ENCODE measurements at places on chromosomes 13 and 19. TPM values are rescaled to one million over a fixed set of nuclear protein-coding genes. Genes with fewer than 3 reads are reported as not detected.
A peak's percentile ranks its signal among the peaks of the same experiment; 100 is the strongest.

DNA sequence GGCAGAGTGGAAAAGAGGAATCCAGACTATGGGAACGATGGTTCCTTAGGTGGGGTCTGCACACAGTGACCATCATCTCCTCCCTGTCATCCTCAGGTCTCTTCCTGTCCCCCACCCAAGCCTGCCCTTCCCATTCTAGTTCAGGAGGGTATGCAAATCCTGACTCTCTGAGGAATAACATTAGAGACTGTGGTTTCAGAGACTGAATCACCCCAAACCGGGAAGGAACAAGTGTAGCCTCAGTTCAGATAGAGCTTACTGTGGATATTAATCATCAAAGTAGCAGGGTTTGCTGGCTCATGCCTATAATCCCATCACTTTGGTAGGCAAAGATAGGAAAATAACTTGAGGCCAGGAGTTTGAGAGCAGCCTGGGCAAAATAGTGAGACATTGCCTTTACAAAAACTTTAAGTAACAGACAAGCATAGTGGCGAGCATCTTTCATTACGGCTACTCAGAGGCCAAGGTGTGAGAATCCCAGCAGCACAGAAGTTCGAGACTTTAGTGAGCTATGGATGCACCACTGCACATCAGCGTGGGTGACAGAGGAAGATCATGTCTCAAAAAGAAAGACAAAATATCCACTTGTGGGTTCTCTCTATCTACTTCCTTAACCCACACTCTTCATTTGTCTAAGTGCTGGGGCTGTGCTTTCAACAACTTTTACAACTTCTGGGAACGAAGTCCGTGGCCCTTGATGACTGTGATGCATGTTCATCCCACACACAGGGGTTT, 19.3 kb upstream of the LGALS13 start:
- DNase-seq: no peak

- no peak for DNase-seq
Measured at GRCh38 chr19:50510700-50511068, 307 bp downstream of the JOSD2 start.

- DNase-seq: no peak
Measured at GRCh38 chr13:79772811-79773210, 291.9 kb downstream of the NDFIP2 start.

DNA sequence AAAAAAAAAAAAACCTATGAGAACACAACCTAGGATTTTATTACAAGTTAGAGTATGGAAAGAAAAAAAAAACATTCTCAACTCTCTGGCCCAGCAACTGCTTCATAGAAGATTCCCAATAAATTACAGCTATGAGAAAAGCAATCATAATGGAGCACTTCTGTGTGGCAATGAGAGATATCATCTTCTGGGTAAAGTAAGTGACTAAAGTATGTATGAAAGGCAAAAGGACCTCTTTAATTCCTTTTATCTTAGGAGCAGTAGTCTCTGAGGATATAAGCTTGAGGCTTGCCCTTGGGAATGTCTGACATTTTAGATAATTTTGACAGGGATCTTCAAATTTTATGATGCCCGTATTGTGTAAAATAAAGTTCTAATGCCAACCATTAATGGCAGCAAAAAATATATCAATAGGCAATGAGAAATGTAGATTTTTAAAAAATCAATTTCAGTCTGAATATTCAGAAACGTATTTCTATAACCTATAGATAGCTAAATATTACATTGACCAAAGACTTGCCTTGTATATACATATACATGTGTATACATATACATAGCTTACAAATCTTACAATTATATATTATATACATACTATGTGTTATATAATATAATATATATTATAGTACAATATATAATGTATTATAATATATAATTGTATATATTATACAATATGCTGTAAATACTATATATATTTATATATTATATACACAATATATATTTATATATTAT, 823.9 kb upstream of the SLITRK1 start:
- no peak for DNase-seq

DNA sequence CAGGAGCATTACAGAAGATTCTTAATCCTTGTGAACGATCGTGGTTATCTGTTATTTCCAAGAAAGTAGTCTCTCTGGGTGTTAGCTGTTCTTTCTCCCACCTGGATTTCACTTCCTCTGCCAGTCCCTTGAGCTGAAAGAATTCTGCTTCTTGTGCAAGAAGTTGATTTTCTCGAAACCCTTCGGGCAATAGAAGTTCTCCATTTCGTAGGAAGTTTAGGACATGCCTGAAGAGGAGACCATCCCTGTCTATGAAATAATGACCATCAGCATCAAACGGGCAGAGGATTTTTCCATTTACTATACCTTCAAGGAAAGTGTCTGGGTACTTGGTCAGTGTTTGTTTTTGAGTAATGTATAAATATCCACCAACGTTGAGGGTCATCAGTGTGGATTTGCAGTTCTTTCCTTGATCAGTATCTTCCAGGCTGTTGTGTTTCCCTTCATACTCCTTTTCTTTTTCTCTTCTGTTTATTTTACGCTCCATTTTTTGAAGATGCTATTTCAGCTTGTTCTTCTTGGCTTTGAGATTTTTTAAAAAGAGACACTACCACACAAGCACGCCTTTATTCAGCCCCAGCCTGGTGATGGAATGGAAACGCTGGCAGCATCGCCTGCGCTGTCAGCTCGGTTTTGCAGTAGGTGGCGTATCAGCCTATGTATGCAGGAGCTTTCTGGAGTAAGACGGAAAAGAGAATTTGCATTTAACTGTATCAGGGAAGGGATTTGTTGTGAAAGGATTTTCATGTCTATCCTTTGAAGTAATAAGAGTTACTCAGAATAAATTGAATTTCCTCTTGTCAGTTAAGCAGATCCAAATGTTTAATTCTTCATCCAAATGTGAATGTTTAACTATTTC, 6.5 kb downstream of the KCTD4 start:
- peak; percentile 41 for DNase-seq

- no peak for DNase-seq
Measured at GRCh38 chr13:105969761-105970160, 565.7 kb downstream of the EFNB2 start.

- DNase-seq: no peak
Measured at GRCh38 chr13:77898097-77898496, 20.5 kb downstream of the EDNRB start.

- DNase-seq: no peak
Measured at GRCh38 chr13:42592915-42593900, 19.3 kb downstream of the TNFSF11 start.

- no peak for DNase-seq
Measured at GRCh38 chr13:99636306-99636705, 135.0 kb downstream of the TM9SF2 start.

DNA sequence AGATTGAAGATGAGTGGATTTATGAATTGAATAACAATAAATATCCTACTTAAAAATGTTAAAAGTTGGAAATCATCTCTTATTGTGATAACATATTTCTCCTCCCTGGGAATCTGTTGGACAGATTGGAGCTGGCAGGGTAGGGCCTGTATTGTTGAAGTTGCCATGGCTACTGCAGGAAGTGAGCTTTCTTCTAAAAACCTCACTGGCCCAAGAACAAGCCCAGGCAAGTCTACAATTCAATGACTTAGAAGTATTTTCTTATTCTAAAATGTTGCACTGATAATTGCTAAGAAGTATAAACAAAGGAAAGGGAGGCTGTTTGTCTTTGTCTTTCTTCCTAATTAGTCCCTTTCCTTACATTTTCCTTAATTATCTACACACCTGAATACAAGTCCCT, 112.1 kb downstream of the DLEU7 start:
- no peak for DNase-seq

- DNase-seq: peak; percentile 60
Measured at GRCh38 chr19:18612772-18613588, at the start of gene TMEM59L. TMEM59L (plus strand) TSS chr19:18612870; CDS start chr19:18612959, 89 bp downstream.

DNA sequence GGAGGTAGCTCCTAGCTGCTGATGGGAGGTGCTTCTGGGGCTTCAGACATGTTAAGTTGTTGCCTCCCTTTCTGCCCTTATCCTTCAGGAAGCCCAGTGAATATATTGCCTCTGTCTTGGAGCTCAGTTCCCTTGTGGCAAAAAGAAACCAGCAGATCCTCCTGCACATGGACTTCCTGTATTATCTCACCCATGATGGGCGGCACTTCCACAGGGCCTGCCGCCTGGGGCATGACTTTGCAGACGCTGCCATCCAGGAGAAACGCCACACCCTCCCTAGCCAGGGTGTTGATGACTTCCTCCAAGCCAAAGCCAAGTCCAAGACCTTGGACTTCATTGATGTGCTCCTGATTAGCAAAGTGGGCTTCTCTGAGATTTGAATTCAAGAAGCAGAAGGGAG, 6.0 kb upstream of the CYP4F12 start:
- DNase-seq: no peak

GRCh38 chr19:39199025-39199424, 2.3 kb downstream of the NCCRP1 start:
- DNase-seq: peak; percentile 42

DNA sequence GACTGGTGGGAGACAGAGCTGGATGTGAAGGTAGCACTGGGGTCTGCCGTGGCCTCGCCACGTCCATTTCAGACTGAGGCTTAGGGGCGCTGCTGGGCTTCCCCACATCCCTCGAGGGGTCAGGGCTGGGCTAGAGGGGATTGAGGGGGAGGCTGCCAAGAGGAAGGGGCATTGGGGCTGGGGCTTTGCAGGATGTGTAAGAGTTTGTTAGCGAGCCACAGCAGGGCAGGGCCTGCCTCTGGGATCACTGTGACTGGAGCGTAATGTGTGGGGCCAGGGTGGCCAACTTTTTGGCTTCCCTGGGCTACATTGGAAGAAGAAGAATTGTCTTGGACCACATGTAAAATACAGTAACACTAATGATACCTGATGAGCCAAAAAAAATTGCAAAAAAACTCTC, 14.1 kb downstream of the ARID3A start:
- DNase-seq: no peak

- no peak for DNase-seq
Measured at GRCh38 chr13:37576601-37577000, 22.0 kb downstream of the POSTN start.

DNA sequence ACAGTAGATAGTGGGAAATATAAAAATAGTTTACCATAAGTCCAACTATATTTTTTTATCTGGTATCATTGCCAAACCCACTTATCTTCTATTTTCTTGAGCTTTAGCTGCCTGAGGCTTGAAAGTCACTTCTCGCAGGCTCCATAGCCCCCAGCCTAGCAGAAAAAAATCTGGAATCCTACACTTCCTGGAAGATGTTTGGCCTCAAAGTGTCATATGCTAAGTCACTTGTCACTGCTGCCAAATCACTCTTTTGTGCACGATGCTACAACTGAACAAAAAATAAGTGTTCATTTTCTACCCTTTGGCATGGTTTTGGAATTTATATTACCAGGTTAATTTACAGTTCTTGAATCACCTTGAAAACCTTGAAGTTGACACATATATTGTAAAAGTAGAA, 612.5 kb upstream of the ATXN8OS start:
- no peak for DNase-seq

- no peak for DNase-seq
Measured at GRCh38 chr19:16445238-16446107, 26.3 kb downstream of the EPS15L1 start.

GRCh38 chr13:49271264-49271663, 23.5 kb downstream of the CDADC1 start:
- DNase-seq: no peak

- DNase-seq: peak; percentile 99
Measured at GRCh38 chr19:53977991-53978731, 13.3 kb upstream of the CACNG6 start.

DNA sequence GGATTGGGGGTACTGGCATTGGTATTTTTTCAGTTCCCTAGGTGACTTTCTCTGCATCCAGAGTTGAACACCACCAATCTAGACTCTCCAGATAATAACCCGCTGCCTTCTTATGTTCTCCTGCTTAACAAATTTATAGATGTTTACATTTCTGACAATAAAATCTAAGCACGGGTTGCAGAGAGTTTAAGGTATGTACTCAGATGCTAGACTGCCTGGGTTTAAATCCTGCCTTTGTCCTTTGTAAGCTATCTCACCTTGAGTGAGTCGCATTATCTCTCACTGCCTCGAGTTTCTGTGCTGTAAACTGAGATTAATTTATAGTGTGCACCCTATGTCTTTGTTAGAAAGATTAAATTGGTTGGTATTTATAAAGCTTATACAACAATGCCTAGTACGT, 131.4 kb upstream of the ARGLU1 start:
- DNase-seq: no peak

- no peak for DNase-seq
Measured at GRCh38 chr13:113855931-113856715, 7.8 kb downstream of the GAS6 start.

- no peak for DNase-seq
Measured at GRCh38 chr13:106117640-106118039, 417.8 kb downstream of the EFNB2 start.

GRCh38 chr13:35703061-35703460, 226.6 kb upstream of the MAB21L1 start:
- DNase-seq: no peak

GRCh38 chr19:30065680-30066606, 123.9 kb downstream of the URI1 start:
- no peak for DNase-seq

DNA sequence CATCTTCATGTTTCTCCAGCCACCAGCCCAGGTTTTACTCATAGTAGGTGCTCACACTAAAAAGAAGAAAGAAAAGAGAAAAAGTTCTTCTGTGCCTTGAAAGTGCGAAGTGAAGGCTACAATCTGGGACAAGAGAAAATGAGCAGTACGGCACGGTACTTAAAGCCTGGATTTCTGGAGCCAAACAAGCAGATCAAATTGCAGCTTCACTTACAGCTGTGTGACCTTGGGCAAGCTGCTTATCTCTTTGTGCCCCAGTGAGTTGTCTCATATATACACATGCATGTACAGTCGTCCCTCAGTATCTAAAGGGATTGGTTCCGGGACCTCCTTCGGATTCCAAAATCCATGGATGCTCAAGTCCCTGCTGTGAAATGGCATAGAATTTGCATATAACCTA, 41.8 kb downstream of the GSX1 start:
- DNase-seq: no peak

The FFAR3 gene
- total RNA-seq: not detected

The APOC4 gene
- total RNA-seq: not detected

The OR10H1 gene
- not detected for total RNA-seq

The SHISA7 gene
- 0.79 TPM for total RNA-seq

The ZNF677 gene
- 58.8 TPM for total RNA-seq

The LYPD5 gene
- 0.39 TPM for total RNA-seq

The CASP14 gene
- not detected for total RNA-seq

The CGB3 gene
- total RNA-seq: not detected

The PLPPR2 gene
- total RNA-seq: 8.4 TPM

The REX1BD gene
- 107 TPM for total RNA-seq

The SPTBN4 gene
- 5.7 TPM for total RNA-seq

The RRAS gene
- 11.4 TPM for total RNA-seq

The ZNF382 gene
- 8.2 TPM for total RNA-seq

The ZNF681 gene
- 12.9 TPM for total RNA-seq

Data from WTC11 (cell line).